ENCODE measurements at places on chromosomes 11 and 22. TPM values are rescaled to one million over a fixed set of nuclear protein-coding genes. Genes with fewer than 3 reads are reported as not detected.

The CREB3L1 gene
- 37.7 TPM for total RNA-seq

GRCh38 chr11:60927061-60927592 is 2.9 kb downstream of the TMEM132A start:
- DNase-seq = no peak

- no peak for DNase-seq
Measured at GRCh38 chr11:69877235-69877634, 58.0 kb upstream of the FGF3 start.

GRCh38 chr22:46262449-46263215 is 511 bp downstream of the PKDREJ start:
- DNase-seq = peak; percentile 67

DNA sequence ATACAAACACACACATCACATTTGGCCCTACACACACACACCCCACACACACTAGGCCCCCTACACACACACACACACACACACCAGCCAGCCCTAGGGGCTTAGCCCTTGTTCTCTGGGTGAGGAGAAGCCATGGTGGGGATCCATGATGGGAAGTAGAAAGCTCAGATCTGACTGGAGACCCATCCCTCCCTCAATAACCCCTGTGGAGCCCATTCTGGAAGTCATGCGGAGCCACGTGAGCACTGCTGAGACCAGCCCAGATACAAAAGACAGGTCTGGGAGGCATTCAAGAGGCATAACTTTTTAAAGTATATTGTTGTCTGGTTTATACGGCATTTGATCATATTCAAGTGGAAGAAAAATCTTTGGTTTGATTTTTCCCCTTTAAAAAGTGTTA is 448.5 kb downstream of the SOX6 start:
- DNase-seq = no peak

The B3GAT1 gene
- total RNA-seq = not detected

DNA sequence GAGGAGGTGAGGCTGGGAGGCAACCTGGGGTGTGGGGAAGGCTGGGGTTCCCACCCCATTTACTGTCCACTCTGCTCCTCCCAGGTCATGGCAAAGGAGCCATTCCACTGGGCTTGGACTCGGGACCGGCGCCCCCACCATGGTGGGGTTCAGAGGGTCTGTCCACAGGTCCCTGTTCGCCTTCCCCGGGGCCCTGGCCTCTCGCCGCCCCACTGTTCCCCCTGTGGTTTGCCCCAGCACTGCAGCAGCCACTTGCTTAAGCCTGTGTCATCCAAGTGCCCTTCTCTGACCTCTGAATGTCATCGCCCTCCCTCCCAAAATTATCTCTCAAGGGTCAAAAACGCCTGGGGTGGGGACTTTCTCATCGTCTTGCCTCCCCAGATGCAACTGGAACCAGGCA is 2.6 kb downstream of the SPDYC start:
- DNase-seq = no peak

GRCh38 chr11:108891909-108892511 is 227.1 kb downstream of the DDX10 start:
- no peak for DNase-seq

- DNase-seq = no peak
Measured at GRCh38 chr22:23569716-23570115, 10.4 kb downstream of the IGLL1 start.

DNA sequence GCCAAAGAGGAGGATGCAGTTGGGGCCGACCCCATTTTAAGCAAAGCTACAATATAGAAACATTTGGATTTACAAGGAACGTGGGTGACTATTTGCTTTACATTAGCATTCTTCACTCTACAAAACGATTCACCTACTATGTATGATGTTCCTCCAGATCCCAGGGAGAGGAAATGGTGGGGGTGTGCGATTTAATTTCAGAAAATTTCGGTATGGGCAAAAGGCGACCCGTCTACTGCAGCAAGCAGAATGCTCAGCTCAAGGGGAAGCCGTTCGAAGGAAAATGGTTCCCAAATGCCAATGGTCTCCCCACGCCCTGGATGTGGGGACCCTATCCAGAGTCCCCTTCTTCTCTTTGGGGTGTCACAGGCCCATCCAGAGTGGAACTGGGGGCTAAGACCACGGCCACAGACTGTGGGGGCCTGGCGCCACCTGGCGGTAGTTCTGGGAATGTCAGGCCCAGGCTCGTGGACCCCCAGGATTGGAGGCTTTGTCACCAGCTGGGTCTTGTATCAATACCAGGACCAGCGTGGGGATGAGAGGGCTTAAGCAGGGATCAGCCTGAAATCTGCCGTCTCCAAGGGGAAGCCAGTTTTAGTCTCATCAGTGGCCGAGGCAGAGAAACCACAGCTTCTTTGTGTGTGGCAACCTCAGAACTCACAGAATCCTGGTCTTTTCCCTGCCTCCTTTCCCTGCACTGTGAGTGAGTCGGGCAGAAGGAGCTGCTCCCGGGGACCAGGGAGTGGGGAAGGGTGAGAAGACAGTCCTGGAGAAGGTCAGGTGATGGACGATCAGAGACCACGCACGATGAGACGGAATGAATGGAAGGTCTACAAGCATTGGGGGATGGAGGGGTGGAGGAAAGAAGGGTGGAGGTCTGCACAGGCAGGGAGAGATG is 8.4 kb downstream of the LRRC10B start:
- peak; percentile 45 for DNase-seq

The OR52H1 gene
- total RNA-seq = not detected

DNA sequence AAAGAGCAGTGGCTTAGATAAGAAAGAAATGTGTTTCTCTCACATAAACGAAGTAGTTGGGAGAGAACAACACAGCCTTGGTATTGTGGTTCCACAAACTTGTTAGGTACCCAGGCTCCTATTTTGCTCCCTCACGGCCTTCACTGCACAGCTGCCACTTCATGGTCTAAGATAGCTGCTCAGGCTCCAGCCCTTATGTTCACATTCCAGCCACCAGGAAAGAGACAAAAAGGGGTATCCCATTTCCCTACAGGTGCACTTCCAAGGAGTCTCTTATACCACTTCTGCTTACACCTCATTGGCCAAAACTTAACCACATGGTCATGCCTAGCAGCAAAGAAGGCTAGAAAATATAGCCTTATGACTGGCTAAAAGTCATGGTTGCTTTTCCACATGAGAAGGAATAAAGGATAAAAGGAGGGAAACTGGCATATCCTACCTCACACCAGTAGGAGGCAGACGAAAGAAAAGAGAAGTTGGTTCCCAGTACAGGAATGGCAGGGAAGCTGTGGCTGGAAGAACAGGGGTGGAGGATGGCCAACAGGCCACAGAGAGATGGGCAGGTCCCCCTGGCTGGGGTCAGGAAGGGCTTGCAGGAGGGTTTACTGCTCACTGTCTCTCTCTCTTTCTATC is 5.4 kb upstream of the HDHD5 start:
- peak; percentile 22 for DNase-seq

- DNase-seq = no peak
Measured at GRCh38 chr22:43529934-43530333, 118.1 kb downstream of the MPPED1 start.

The CNTF gene
- 3.9 TPM for total RNA-seq

DNA sequence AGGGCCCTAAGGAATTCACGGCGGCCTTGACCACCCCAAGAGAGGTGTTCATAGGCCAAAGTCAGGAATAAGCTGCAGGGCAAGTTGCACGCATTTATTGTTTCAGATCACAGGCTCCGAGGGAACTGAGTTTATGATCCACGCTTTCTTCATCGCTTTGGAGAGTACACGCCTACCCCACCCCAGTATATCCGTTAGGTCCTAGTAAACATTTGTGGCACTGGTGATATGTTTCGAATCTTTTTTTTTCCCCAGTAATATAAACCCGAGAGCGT is 805 bp downstream of the GANAB start:
- DNase-seq = no peak

DNA sequence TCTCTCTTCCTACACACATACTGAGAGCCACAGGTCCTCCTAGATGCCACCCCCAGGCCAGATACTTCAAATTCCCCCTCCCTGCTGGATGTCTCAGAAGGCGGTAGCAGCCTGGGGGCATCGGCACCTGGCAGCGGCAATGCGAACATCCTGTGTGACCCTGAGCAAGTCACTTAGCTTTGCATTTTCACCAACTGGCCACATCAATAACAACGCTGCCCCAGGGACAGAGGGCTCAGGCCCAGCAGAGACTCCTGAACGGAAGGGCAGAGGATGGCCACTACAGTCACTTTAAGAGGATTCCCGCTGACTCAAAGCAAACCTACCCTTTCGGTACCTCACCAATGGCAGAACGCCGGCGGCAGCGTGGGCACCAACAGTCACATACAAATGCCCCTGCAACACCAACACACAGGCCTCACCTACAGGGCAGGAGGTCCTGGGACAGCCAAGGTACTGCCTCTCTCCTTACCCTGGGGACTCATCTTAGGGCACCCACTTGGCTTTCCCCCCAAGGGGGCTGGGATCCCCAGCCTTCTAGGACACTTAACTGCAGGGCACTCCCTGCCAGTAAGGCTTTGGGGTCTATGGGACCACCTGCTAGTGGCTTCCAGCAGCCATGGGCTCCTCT is 1.6 kb downstream of the LMO1 start:
- DNase-seq = no peak

DNA sequence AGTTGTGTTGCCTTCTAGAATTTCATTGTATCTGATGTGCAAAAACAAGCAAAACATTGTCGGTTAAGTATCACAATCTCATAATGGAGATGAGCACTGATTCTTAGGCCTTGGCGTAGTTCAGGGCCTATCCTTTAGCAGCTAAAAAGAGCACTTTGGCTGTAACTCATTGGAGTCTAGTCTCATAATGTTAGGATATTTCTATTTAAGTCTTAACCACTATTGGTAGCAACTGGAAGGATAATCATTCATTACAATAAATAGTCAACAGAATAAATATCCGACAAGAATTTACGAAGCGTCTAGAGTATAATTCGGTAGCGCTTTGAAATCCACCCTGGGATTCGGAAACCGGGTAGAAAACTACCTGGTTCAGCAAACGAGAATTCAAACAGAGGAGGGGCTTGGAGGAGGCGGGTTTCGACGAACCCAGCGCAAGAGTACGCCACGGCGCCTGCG is 461 bp upstream of the EED start:
- peak; percentile 95 for DNase-seq

The TP53AIP1 gene
- total RNA-seq = not detected

The PRR33 gene
- not detected for total RNA-seq

DNA sequence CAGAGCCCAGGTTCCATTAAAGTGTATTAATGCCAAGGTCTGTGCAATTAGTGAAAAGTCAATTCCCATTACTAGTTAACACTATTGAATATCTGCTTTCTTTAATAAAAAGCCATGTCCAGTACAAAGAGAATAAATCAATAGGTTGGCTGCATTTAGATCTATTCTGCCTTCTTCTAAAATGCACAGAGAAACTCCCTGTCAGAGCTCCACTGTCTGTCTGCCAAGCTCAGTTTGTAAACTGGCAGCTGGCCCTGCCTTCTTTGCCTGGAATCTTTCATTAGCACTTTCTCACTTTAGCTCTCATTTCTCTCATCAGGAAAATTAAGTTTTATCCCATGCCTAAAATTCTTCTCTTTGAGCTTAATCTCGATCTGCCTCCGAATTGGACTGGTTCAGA is 35.6 kb downstream of the ARL14EP start:
- no peak for DNase-seq

- peak; percentile 25 for DNase-seq
Measured at GRCh38 chr11:15815246-15816195, 540.8 kb downstream of the SOX6 start.
